Mesenteric fat pad (tissue), 1 donor: ENCODE measurements at places on chromosomes 2 and 18.

DNA sequence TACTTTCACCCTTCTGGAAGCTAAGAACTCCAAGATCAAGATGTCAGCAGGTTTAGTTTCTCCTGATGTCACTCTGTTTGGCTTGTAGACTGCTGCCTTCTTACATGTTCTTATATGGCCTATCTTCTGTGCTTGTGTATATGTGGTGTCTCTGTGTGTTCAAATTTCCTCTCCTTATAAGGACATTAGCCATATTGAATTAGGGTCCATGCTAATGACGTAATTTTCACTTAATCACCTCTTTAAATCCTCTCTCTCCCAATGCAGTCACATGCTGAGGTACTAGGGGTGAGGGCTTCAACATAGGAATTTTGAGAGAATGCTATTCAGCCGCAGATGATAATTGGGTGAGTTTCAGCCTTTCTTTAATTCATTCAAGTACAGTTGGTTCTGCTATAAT is 458.3 kb upstream of the SYT4 start:
- DNase-seq: no peak

DNA sequence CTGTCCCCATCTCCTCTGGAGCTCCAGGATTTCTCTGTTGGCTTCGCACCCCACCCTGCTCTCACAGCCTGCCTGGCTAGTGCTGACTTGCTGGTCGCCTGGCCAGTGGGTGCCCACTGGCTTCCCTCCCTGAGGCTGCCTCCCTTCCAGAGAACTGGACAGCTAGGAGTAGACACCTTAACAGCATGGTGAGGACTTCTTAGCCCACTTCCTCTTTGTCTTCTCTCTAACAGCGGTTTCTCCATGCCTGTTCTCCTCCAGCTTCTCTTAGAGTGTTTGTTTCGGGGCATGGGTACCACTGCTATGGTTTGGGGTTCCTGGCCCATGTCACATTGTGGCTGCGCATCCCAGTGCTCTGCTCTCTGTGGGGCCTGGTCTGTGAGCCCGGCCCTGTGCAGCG is 37.1 kb downstream of the ZNF532 start:
- DNase-seq: peak; percentile 67

- DNase-seq: peak; percentile 62
Observed at GRCh38 chr2:238596571-238597551, 170.1 kb downstream of the ASB1 start.

- no peak for DNase-seq
Observed at GRCh38 chr18:13624563-13625237, 101.7 kb downstream of the FAM210A start.

DNA sequence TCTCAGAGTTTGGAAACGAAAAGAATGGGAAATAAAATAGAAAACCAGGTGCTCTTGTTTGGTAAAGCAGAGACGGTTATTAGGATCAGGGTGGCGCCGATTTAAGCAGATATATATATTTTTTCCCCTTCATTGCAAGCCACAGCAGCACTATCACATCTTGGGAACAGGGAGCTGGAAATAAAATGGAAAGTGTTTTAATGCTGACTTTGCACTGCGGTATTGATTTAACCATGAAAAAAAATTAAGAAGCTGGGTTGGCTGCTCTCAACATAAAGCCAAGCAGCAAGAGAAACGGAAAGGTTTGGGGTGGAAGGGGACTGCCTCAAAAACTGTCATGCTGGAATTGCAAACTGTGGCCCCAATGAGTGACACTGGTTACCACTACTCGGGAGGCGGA is 102.7 kb upstream of the ZBTB14 start:
- no peak for DNase-seq

DNA sequence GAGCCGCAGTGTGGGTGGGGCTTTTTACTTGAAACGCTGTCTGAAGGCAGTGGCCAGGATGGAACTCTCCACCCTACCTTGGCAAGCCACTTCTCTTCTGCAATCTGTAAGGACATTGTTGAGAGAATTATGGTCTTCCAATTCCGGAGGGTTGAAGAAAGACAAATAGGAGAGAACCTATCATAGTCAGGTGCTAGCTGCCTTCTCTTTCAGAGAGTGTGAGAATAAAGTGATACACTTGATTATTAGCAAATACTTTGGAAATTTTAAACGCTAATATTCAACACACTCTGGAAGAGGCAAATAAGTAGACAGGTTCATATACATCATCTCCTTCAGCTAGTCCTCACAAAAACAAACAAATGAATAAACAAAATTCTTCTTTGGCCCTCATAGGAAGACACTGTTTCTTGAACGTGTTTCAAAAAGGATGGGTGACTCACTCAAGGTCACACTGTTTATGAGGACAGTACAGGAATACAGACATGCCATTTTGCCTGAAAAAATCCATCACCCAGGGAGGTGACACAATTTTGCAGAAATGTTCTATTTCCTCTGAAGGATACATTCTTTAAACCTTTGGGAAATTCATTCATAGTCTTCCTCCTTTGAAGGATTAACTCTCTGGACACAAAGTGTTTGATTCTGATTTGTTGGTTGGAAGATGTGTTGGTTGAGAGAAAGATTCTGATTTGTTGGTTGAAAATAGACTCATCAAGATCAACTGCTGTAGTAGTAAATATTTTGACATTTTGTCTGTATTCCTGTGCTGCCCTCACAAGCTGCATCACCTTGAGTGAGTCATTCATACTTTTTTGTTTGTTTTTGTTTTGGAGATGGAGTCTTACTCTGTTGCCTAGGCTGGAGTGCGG is 2.2 kb upstream of the IL1RN start:
- no peak for DNase-seq
